ENCODE measurements at places on chromosomes 12 and 14.

DNA sequence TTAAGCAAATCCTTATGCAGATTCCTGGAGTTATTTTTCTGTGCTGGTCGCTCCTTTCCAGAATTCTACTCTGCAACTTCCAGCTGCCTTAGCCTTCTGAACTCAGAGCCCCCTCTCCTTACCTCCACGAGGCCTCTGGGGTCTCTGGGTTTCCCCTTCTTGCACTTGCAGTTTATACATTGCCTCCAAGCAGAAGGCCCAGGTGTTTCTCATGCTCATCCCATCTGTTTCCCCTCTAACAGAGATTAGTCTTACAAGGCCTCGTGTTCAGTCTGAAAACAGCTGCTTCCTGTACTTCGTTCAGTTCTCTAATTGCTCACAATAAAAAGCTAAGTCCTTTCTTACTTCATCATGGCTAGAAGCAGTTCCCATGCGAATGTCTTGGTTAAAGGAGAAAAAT lies 134.4 kb upstream of the FGD4 start:
- DNase-seq: peak; percentile 2

DNA sequence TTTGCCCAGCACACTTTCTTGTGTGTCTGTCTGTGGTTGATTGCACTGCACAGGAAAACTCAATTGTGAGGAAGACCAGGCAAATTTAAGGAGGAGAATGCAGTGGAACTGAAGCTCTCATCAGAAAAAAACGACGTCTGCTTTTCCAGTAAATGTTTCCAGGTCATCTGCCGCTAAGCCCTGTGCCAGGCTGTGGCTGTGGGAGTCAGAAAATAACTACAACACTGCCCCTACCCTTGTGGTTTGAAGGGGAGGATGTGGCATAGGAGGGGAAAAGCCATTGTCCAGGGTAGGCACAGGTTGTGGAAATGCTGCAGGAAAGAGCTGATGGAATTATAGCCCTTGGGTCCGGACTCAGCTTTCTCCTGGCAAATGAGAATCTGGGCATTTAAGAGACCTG lies 259.7 kb upstream of the TMEM132C start:
- DNase-seq: no peak

- DNase-seq: no peak
These were observed 72.3 kb upstream of the DHRS4 start for GRCh38 chr14:23881282-23881681.

- DNase-seq: peak; percentile 79
These were observed 204.7 kb downstream of the EPS8 start for GRCh38 chr12:15584366-15585041.

DNA sequence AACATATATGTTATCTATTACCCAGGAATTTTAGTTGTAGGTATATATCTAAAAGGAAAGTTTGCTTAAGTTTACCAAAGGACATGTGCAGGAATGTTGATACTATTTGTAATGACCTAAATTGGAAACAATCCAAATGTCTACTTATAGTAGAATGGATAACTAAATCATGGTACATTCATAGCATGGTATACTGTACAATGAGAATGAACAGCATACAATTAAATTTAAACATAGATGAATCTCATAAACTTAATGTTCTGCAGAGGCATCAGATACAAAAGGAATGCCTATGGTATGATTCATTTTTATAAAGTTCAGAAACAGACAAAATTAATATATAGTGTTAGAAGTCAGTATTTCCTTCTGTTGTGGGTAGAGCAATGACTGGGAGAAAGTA lies 135.4 kb downstream of the GPHN start:
- DNase-seq: no peak

GRCh38 chr14:23069413-23069806 lies 12.1 kb upstream of the CDH24 start:
- no peak for DNase-seq

DNA sequence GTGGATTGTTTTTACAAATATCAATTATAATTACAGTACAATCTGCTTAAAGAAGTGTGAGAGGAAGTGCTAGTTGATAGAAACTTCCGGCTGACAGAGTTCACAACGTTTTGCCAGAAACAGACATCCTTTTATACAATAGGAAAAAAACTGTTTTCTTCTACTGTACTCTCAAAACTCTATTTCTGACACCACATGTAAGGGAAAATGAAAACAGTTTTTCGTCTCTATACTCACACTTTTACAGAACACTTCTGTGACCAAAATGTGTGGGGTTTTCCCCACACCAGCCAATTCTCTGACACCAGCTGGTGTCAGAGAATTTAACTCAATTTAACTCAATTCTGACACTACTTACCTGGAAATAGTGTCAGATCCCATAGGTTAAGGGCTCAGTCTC lies 24.2 kb upstream of the HIF1A start:
- DNase-seq: peak; percentile 34

- DNase-seq: no peak
These were observed 75.3 kb upstream of the DUSP6 start for GRCh38 chr12:89427508-89428156.

GRCh38 chr14:104708606-104709268 lies 15.3 kb upstream of the ADSS1 start:
- peak; percentile 43 for DNase-seq

DNA sequence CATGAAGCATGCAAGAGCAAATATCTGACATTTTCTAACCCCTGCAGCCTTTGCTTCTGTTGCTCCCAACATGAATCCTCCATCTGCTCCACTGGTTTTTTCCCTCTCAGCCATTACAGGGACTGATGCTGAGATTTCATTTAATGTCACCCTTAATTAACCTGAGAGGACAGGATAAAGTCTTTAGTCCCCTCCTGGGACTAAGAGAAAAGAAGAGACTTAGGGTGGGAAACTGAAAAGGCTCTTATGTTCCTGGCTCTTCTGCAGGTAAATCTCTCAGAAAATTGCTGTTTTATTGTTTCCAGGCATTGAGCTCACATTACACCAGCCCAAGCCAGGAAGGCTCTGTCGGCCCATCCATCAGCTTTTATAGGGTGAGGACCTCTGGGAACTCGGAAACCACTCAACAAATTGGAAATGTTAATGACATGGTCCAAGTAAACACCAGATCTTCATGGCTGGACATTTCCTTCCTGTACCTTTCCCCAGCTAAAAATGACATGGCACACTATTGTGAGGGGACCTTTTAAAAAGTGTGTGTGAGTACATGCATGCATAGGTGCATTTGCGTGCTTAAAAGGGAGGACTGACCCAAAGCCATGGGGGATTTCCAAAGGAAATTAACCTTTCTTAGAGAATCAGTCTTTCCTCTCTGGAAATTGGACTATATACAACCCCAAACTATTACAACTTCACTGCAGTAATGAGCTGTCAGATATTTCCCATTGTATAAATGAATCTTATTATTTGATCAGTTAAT lies 408.1 kb upstream of the TMTC1 start:
- no peak for DNase-seq

DNA sequence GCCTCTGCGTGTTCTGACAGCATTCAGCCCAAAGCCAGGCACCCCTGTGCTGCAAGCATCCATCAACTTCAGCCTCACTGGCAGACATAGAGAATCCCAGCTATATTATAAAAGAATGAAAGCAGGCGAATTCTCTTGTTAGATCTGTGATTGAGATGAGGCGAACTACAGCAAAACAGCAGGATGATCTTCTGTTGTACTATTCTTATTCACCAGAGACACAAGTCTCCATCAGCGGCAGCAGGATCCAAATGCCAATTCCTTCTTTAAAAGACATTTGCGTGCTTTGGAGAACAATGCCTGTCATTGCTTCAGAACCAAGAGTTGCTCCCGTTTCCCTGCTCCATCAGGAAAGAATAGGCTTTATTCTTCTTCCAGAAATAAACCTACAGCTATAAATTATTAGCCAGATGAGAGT lies 188.9 kb downstream of the SLC41A2 start:
- no peak for DNase-seq

DNA sequence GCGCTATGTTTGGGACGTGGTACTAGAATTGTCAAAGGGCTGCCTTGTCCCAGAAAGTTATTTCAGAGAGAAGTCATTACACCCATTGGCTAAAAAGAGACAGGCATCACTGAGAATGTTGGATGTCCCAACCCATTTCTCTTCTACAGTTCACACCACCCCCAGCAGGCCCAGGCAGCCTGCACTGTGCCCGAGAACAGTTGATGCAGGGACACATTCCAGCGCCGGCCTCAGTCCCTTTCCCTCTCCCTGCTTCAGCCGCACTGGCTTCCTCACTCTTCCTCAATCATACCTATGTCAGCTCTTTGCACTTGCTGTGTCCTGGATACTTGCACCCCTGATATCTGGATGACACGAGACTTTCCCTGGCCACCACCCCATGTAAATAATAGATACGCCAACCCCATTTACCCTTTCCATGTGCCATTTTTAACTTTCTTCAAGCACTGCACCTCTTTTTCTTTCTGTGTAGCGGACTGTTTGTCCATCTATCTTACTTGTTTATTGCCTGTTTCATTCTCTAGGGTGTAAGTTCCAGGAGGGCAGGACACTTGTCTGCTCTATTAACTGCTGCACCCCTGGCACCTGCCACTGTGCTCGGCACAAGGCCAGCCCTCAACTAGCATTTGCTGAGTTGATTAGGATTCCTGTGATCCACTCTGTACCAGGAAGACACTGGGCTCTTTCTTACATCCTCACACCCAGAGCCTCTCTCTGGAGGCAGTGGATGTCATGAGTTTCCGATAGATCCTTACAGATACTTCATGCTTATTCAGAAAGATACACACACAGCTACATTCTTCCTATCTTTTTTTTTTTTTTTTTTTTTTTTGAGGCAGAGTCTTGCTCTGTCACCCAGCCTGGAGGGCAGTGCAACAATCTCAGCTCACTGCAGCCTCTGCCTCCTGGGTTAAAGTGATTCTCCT lies 76.6 kb upstream of the CEP83 start:
- no peak for DNase-seq

DNA sequence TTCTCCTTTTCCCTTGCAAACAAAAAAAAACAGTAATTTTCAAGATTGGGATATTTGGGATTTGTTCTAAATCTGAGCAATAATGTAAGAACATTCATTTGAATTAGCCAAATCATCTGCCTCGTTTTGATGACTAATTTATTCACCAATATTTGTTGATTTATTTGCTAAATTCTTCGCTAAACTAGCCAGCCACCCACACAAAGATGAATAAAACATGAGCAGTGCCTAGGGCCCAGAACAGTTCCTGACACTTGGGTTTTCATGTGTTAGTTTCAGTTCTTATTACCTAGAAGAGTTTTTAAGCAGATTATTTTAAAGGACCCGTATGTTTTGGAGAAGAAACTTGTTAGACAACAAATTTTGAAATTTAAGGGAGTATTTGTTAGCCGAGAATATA lies 1.4 kb downstream of the ETNK1 start:
- DNase-seq: no peak

GRCh38 chr12:11130999-11131398 lies 3.4 kb downstream of the TAS2R30 start:
- DNase-seq: no peak

DNA sequence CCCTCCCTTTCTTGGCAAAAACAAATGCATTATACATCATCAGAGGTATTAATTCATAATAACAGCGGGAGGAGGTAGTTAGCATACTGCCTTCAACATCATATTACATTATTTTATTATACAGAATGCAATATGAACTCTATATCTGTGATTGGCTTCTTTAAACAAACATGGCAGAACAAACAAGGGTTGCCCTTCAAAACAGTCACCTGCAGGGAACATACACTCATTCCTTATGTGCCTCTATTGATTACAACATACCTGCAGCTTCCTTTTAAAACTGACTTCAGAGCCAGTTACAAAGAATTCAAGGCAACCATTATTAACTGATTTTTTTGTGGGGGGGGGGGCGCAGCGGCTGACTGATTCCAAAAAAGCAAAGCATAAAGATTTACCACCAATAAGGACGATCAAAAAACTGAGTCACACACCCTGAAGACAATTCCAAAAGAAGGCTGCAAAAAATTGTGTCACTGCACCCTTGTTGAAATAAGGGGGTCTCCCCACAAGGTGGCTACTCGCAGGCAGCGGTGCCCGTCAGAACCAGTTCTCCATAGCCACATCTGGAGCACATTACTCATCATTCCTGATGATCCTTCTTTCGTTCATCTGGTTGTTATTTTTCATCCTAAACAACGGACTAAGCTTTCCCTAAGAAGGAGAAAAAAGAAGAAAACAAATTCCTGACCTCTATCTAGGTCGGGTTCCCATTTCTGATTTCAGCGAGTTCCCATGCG lies 51.8 kb downstream of the SMUG1 start:
- no peak for DNase-seq

- no peak for DNase-seq
These were observed 163.1 kb upstream of the EGLN3 start for GRCh38 chr14:34113991-34114390.

- peak; percentile 20 for DNase-seq
These were observed at the start of gene ITPK1 for GRCh38 chr14:93115821-93116675. Gene ITPK1 (minus strand): TSS chr14:93115925. CDS start chr14:93115163, 762 bp downstream.

- peak; percentile 3 for DNase-seq
These were observed 48.7 kb upstream of the ABCC9 start for GRCh38 chr12:21989819-21990412.

DNA sequence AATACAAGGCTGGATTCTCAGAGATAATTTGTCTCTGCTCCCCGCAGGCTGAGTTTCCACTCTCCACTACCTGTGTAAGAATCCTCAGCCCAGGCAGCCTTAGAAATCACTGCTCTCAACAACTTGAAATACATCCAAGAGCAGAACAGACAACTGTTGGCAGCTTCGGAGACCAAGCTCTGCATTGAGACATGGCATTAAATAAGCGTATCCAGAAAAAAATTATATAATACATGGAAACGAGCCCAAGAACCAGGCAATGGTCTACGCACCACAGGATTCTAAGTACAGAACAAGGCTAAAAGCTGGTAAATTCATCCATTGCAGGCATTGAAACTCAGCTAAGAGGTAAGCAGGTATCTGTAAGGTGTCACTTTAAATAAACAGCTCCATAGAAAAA lies 165.5 kb upstream of the DIO3 start:
- no peak for DNase-seq

DNA sequence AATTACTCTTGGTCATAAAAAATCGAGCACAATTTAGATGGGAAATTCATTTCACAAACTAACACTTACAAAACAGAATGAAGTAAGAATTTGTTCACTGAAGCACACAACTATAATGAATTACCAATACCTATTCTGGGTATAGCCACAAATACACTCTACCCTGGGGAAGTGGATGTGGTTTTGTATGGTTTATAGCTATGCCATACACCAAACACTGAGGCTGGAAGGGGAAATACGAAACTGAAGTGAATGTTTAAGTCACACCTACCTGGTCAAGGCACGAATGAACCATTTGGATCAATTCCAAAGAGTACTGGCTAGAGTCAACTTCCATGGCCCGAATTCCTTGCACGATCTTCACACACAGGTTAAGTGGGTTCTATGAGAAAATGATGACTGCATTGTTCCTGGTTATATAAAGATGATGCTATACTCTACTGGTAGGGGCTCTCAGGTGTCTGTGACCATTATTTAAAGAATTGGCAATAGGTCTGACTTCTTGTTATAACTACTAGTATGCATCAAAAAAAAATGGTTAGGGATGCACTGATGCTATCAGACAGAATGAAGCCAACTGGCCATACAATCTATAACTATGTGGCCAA lies 12.8 kb downstream of the NEK9 start:
- DNase-seq: no peak

- DNase-seq: no peak
These were observed 17.0 kb downstream of the NOC4L start for GRCh38 chr12:132161036-132161781.

All from AML-193 (cell line).